ENCODE measurements at places on chromosomes 1 and 21. TPM values are rescaled to one million over a fixed set of nuclear protein-coding genes. Genes with fewer than 3 reads are reported as not detected.

- H3K4me3 ChIP-seq = peak overlapping the region; percentile 33
- H3K27me3 ChIP-seq = peaks cover 20% of the 10 kb centered on the region
- peak; percentile 60 for DNase-seq
- H3K27ac ChIP-seq = peak overlapping the region; percentile 91
- peaks cover 58% of the 10 kb centered on the region for H3K4me1 ChIP-seq
- no peaks in the 10 kb centered on the region for H3K36me3 ChIP-seq
Measured at GRCh38 chr1:10900691-10901090, 104.2 kb upstream of the CASZ1 start.

GRCh38 chr1:242828199-242828598, 303.7 kb upstream of the PLD5 start:
- DNase-seq = no peak
- no peak overlapping the region for H3K4me3 ChIP-seq
- H3K36me3 ChIP-seq = no peaks in the 10 kb centered on the region
- H3K27ac ChIP-seq = no peak overlapping the region
- no peaks in the 10 kb centered on the region for H3K27me3 ChIP-seq

- no peaks in the 10 kb centered on the region for H3K36me3 ChIP-seq
- peaks cover 15% of the 10 kb centered on the region for H3K4me1 ChIP-seq
- no peak for DNase-seq
- H3K27ac ChIP-seq = peak overlapping the region; percentile 9
- peak overlapping the region; percentile 92 for H3K4me3 ChIP-seq
Measured at GRCh38 chr1:94245747-94246438, 8.5 kb upstream of the ARHGAP29 start.

GRCh38 chr1:62311473-62311943, 7.7 kb downstream of the KANK4 start:
- no peak overlapping the region for H3K4me3 ChIP-seq
- H3K4me1 ChIP-seq = peaks cover 4% of the 10 kb centered on the region

NUDT4B gene
- total RNA-seq = 18.9 TPM

Measured in suprapubic skin (tissue), 4 donors.